ENCODE measurements at places on chromosomes 1 and 21.

GRCh38 chr1:201763455-201764140 lies 65.4 kb upstream of the IPO9 start:
- no peak for DNase-seq

GRCh38 chr1:71362691-71363090 lies 281.9 kb upstream of the ZRANB2 start:
- DNase-seq = no peak

DNA sequence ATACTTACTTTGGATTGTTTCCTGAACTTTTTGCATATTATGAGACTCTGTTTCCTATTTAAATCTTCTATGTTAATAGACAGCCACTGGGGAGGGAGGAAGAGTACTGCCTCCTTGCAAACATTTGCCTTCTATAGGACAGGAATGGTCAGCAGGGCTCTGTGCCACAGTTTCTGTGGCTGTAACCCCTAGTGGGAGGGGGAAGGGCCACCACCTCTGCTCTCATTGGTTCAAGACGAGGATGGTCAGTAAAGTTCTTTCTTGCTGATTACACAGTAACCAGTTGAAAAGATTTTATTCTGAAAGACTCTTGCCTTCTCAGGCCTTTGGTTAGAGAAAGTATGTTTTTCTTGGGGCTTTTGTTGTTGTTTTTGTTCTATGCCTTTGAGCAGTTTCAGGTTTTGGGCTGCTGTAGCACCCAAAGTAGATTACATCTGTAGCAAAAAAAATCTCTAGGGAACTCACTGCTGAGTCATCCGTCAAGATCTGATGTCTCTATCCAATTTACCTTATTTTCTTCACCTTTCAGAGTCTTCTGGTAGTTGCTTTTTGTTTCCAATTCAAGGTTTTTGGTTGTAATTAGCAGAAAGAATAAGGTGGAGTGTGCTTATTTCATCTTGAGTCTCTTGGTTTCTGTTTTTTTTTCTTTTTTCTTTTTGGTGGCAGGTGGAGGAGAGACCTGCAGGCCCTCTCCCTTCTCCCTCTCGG lies 23.1 kb downstream of the SLC35A3 start:
- DNase-seq = no peak

GRCh38 chr1:151711044-151711800 lies 5.4 kb downstream of the CELF3 start:
- DNase-seq = no peak

GRCh38 chr1:52633291-52633754 lies 355 bp downstream of the SHISAL2A start:
- DNase-seq = peak; percentile 49

DNA sequence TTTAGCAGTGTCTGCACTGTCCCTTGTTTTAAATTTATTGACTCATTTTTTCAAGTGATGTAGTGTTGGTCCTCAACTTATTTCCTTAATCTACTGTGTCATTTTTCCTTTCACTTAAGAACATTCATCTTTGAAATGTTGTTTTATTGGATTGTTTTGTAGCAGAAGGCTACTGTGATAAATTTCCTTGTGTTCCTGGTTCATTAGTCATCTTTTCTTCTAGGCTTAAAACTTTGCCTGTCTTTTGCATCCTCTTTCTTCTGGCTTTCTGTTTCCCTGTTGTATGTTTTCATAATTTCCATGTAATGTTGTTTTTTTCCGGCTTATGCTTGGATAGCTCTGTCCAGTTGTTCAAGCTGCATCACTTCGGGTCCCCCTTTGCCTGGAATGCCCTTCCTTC lies 61.9 kb downstream of the UBE2T start:
- DNase-seq = no peak

DNA sequence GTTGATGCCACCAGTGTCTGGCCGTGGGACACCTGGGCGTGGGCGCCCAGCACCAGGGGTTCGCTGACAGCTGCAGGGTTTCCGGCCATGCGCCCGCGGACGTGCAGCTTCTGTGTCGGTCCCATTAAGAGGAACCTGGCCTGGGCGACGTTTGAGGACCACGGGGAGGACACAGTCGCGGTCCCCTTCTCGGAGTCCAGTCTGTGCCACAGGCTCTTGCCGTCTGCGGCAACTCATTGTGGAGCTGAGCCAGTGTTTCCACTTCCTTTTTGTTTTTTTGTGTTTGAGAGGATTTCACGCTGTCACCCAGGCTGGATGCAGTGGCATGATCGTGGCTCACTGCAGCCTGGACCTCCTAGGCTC lies 1.6 kb upstream of the C1orf159 start:
- DNase-seq = no peak

DNA sequence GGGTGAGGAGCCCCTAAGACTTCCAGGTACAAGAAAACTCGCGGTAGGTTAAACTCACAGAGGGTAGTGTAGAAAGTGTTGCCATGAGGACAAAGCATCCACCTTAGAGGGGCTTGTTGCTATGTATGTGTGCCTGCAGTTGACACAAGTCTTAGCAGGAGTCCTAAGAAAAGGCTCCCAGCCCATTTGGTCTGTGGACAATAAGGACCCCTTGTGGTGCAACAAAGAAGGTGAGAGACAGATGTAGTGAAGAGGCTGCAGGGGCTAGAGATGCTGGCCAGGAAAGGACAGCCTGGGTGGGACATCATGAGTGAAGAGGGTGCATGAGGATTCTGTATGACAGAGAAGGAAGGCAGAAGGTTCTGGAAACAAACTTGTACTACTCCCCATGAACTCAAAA lies 36.3 kb upstream of the IL10 start:
- peak; percentile 21 for DNase-seq

DNA sequence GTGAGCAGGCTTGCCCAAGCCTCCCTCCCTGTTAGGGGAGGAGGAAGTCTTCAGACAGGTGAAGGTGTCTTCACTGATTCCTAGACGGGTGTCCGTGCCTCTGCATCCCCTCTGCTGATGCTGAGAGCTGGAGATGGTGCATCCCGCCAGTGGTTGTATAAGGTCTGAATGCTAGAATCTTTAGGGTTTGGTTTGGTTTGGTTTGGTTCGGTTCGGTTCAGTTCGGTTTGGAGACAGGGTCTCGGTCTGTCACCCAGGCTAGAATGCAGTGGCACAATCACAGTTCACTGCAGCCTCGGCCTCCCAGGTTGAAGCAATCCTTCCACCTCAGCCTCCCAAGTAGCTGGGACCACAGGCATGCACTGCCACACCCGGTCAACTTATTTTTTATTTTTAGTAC lies 153.6 kb downstream of the PGBD5 start:
- DNase-seq = no peak

DNA sequence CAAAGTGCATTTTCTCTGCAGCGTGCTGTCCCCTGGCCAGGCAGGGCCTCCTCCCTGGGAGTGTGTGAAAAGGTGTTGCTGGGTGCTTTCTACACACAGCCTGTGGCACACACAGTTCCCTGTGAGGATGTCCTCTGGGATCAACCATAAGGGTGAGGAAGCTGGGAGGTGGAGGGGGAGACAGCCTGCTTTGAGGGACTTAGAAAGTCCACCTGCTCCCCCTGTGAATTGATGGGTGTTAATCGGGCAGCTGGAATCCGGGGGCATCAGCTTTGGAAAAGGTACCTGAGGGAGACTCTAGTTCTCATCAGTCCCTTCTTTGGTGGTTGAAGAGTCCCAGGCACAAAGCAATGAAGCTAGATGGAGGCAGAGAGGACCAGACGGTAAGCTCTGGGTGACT lies 35.8 kb downstream of the LHX4 start:
- no peak for DNase-seq

DNA sequence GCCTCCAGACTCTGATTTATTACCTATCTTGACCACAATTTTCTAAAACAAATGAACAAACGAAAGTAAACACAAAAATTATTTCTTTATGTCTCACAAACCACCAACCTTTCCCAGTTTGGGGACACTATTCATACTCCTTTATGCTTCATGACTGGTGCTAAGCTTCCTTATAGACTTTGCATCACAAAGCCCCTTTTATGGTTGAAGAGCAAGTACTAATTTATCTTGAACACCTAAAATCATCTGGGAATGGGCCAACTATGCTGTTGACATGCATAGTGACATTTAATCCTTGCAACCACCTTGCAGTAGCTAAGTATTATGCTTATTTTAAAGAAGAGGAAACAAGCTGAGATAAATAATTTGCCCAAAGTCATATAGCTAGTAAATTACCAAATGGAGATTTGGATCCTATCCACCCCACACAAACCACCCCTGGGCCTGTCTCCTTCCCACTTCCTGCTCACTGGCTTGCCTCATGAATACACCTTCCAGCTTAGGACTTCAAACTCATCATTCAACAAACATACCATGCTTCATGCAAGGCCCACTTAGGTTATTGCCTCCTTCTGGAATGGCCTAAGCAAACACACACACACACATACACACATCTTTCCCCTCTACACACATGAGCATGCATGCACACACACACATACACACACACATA lies 192.2 kb downstream of the PLPP3 start:
- DNase-seq = no peak

DNA sequence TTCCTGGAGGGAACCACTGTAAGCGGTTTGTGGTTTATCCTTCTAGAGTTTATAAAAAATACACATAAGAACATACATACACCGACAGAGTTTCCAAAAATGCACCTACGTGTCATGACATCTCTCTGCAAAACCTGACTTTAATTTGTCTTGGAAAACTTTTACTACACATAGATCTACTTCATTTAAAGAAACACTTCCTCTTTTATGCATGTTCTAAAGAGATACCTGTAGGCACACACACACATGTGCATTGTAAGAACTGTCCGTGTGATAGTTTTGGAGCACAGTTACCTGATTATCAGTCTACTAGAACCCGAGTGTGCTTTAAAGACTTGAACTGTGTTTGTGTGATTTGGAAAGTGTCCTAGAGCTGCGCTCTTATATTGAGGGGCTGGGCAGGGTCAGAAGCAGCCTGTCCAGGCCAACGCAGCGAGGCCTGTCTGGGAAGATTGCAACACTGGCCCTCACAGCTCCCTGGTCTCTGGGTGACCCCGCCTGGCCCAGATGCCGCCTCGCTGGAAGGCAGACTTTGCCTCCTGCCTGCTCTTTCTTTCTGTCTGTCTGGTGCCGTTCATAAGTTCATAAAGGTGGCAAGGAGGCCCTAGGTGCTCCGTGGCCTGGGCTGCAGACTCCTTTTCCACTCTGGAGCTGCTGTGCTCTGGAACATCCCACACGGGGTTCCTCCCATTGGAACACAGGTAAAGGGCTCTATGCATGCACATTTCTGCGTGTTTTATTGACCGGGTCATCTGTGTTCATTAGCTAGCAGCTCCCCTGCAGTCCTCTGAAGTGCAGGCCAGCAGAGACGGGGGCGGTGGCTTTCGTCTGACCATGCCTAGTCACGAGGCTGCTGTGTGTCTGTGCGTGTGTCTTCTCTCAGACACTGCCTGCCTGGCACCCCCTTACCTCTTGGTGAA lies 46.3 kb downstream of the AGPAT3 start:
- no peak for DNase-seq

DNA sequence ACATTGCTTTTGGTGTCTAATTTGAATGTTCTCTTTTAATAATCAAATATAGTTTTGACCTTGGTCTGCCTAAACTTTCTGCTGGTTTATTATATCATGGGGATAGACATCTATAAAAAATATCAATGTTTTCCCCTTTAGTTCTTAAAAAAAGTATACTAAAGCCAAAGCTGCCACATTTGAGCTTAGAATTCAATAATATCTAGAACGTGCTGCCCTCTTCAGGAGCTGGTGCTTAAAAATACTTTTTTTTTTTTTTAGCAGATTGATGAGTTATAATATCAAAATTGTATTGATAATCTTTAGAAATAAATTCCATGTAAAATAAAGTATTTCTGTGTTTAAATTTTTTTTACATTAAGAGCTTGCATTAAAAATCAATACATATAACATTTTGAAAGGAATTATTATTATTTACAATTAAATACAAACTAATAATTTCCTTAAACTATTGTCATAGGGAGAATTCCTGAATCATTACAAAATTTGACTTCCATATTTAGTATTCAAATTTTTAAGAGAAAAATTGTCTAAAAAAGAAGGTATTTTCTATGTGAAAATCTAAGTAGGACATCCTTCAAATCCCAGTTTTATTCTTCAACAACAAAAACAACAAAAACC lies 40.1 kb upstream of the ADGRL2 start:
- peak; percentile 14 for DNase-seq

GRCh38 chr1:214066190-214066589 lies 78.4 kb downstream of the PROX1 start:
- no peak for DNase-seq

- DNase-seq = peak; percentile 63
Measured at GRCh38 chr1:30706528-30706927, 16.9 kb downstream of the MATN1 start.

GRCh38 chr21:31043471-31043870 lies 5.2 kb upstream of the KRTAP19-8 start:
- no peak for DNase-seq

Measured in COR-L47 (cell line).